Sigmoid colon (tissue), 7 donors: ENCODE measurements at places on chromosomes 5 and 9.

GRCh38 chr5:125293223-125293622, 546.8 kb upstream of the ZNF608 start:
- DNase-seq = no peak

GRCh38 chr9:134408389-134408788, 82.1 kb downstream of the RXRA start:
- no peak for DNase-seq

DNA sequence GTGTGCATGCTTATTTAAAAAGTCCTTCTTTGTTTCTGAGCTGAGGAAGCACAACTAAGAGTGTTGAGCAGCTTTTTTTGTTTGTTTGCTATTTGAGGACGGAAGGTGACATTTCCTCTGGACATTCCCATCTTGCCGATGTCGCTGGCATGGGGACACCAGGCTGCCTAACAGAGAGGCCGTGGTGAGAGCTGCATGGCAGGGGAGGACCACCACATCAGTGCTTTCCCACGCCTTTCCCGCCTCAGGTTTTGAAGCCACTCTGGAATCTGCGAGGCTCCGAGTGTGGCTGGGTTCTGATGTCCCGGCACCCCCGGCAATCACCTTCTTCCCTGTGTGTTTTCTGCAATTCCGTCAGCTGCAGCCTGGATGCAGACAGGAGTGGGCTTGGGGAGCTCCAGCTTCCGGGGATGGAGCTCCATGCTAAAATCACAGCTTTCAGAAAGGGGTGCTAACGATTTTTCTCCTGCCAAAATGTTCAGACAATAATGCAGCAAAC, 259.8 kb upstream of the IRX4 start:
- no peak for DNase-seq

DNA sequence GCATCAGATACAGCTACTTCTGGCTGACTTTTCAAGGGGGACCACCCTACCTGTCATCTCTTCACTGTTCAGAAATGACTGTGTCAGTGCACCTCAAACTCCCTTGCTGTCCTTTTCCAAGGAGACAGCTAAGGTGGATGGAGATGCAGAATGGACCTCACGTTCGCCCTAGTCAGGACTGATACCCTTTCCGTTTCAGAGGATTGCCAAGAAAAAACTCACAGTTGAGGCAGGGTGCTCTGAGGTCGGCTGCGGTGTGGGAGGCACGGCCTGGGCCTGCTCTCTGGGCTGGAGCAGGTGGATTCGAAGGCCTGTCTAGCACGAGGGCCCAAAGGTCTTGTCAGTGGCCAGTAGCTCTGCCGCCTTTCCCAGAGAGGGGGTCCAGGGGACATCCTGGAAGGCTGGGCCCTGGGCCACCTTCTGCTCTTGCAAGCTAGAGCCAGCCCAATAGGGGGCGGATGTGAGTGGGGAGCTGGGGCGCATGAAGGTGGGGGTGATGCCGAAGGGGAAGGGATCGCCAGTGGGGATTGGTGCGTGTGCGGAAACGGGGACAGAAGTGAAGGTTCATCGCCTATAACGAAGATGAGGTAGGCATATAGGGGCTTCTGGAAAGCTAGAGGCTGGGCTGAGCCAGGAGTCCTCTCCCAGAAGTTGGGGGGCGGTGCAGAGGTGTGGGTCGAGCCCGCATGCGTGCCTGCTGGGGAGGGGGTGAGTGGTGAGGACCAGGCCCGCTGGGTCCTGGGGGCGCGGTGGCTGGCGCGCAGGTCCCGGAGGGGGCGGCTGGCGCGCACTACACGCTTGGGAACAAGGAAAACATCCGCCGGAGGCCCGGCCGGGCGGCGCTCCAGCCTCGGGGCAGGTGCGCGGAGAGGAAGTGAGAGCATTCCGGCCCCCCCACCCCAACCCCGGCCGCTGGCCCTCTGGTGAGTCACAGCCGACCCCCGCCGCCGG, 2.5 kb upstream of the MSMP start:
- DNase-seq = peak; percentile 87

GRCh38 chr9:21558079-21558478, 76.0 kb upstream of the IFNE start:
- DNase-seq = no peak

DNA sequence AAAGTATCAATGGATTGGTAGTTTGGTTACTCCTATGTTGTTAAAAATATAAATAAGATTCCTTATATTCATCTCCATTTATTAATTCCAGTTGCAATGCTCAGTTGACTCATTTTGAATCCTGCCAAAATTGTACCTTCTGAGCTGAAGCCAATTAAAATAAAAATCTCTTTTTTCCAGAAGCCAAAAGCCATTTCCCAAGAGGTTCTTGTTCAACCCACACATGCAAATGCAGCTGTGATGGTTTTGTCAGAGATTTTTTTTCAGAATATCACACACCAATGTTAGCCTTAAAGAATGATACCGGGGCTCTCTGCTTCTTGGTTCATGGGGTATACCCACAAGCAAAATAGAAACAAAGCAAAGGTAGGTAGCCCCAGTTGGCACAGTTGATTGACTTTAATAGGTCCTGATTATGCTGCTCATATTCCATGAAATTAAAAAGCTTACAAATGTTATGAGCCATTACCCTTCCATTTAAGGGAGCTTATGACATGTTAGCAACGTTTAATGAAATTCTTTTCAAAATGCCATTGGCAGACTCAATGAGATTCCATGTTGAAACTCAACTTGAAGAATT, 208.0 kb downstream of the SGCD start:
- DNase-seq = no peak

DNA sequence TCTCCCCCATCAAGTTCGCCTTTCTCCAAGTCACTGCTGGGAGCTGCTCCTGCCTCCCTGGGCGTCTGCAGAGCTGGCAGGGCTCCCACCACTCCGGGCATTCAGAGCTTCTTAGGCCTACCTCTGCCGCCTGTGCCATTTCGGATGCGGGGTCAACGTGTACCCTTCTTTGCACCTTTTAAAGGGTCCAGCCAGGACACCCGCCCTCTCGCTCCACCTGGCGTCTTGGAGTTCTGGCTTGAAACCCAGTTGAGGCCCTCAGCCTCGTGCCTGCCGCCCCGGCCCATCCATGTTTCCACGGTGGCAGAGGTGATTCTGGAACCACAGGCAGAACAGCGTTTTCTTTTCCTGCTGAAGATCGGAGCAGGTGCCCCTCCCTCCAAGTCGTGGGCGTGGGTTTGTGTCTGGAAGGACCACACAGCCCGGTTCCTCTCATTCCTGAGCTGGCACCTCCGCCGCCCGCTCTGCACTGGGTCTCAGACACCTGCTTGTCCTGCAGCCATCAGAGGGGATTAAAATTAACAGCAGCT, 32.9 kb downstream of the NDUFS6 start:
- no peak for DNase-seq

- DNase-seq = no peak
Observed at GRCh38 chr9:99352826-99353225, 130.7 kb downstream of the SEC61B start.

DNA sequence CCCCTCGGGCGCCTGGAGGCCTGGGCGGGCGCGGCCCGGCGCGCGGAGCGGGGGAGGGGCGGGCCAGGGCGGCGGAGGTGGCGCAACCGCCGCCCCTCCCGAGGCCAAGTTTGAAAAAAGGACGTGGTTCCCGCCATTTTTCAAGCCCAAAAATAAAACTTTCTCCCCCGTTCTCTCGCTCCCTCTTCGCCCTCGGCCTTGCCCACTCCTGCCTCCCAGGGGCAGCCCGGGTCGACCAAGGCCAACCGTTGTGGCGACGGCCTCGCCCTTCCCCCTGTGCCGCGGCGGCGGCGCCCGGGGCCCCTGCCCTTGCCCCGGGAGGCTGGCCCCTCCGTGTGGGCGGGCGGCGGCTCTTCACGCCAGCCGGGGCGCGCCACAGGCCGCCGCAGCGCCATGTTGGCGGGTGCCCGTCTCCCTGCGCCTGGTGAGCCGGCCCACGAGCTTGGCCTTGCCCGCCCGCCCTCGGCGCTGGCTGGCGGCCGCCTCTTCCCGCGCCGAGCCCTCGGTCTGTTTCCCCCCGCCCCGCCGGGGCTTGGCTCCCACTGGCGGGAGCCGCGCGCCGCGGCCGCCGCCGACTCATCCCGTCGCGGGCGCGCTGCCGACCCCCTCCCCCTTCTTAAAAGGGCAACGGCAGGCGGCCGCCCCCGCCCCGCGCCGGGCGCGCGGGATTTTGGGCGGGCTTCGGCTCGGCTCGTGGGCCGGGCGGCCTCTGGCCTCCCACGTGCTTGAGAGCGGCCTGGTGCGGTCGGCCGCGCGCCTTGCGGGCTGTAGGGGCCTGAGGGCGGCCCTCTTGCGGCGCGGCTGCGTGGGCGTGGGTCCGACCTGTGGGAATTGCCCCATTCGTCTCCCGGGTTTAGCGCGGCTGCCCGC, 1.3 kb downstream of the ANP32B start:
- DNase-seq = peak; percentile 93

GRCh38 chr9:137670391-137671195, 51.8 kb downstream of the EHMT1 start:
- DNase-seq = peak; percentile 60

DNA sequence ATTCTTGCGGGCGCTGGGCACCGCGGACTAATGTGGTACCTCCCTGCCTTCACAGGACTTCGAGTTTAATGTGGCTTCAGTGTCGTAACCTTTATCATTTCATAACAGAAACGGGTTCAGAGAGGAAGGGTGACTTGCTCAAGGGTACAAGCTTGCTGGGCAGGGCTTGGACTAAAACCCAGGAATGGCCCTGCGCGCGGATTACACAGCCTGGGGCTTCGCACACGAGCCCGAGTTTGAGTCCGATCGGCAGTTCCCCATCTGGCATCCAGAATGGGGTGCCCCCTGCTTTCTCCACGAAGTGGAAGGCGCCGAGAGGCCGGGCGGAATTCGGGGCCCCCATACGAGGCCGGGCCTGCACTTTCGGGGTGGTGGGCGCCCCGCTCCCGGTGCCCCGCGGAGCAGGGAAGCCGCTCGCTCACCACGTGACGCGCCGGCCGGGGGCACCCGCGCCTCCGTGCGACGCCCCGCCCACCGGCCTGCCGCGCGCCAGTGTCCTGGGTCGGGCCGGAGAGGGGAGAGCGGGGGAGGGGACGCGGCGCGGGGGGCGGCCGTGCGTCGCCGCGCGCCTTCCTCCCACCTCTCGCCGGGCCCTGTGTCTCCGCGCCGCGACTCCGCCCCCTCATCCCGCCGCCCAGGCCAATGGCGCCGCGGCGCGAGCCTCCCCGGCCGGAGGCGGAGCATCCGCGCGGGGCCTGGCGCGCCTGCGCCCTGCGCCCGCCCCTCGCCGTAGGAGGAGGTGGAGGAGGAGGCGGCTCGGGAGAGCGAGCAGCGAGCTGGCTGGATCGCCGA, at the start of gene SET:
SET (plus strand) TSS at position 722 of the 792 bp plus-strand sequence. CDS start 361 bp downstream, outside the sequence.
- peak; percentile 97 for DNase-seq

GRCh38 chr5:156913355-156913718, 49.7 kb downstream of the TIMD4 start:
- no peak for DNase-seq

GRCh38 chr5:43078956-43079355, 38.8 kb upstream of the ANXA2R start:
- no peak for DNase-seq

DNA sequence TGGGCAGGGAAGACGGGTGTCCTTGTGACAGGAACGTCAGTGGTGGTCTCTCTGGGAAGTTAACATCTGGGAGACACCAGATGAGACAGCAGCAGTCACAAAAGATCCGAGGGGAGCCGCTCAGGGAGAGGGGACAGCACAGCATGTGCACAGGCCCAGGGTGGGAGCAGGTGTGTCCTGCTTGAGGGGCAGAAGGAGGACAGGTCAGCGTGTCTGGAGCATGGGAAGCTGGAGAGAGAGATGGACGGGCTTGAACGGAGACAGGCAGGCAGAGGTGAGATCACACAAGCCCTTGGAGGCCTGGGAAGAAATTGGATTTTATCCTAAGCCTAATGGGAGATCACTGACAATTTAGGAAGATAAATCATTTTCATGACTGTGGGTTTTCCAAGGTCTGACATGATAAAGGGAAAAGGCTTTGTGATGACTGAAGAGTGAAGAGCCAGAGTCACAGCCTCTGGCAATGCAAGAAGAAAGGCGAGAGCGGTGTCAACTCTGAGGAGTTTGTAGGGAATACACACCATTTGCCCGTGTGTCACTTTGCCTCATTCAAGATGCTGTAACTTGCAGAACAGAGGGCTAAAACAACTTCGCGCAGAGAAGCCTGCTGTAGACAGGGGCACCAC, 88.3 kb downstream of the FSTL4 start:
- DNase-seq = no peak

DNA sequence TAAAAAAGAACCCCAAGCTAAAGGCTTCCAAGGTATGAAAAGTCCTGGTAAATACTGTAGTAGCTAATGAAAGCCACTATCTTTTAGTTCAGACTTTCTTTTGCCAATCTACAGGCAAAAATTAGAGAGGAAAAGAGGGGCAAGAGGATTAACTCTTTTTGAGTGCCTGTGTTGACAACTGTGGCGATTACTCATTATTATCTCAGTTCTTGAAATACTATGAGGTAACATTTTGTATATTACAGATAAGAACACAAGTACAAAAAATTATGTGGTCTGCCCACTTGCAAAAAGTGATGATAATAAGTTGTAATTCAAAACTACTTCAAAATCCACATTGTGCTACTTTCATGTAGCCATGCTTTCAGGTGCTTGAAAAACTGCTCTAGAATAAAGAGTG, 144.0 kb downstream of the DTWD2 start:
- DNase-seq = no peak

- DNase-seq = no peak
Observed at GRCh38 chr5:86909418-86910295, 291.9 kb downstream of the COX7C start.

- peak; percentile 78 for DNase-seq
Observed at GRCh38 chr5:139884144-139884543, 88.5 kb downstream of the PSD2 start.

GRCh38 chr5:956941-957747, 51.5 kb upstream of the NKD2 start:
- DNase-seq = no peak

- no peak for DNase-seq
Observed at GRCh38 chr5:91541696-91542095, 158.6 kb upstream of the ARRDC3 start.

DNA sequence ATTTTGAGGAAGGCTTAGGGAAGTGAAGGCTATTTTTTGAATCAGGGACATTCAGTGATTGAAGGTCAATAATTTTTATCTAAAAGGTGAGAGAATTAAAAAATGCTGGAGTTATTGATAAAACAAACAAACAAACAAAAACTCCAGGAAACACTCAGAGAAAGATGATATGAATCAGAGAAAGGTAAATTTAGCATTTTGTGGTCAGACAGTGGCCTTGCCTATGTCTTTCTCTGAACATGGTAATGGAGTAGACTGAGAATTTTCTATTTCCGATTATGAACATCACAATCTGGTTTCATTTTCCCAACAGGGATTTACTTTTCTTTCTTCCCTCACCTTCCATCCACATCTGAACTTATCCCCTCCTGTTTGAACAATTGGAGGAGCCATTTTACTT, 353.6 kb upstream of the RIOK2 start:
- no peak for DNase-seq
